Naive thymus-derived CD4-positive, alpha-beta T cell (primary cell): ENCODE measurements at places on chromosomes 4 and X. TPM values are rescaled to one million over a fixed set of nuclear protein-coding genes. Genes with fewer than 3 reads are reported as not detected.

- DNase-seq, result no peak
Measured at GRCh38 chr4:140080883-140081282, 73.1 kb downstream of the MAML3 start.

DNA sequence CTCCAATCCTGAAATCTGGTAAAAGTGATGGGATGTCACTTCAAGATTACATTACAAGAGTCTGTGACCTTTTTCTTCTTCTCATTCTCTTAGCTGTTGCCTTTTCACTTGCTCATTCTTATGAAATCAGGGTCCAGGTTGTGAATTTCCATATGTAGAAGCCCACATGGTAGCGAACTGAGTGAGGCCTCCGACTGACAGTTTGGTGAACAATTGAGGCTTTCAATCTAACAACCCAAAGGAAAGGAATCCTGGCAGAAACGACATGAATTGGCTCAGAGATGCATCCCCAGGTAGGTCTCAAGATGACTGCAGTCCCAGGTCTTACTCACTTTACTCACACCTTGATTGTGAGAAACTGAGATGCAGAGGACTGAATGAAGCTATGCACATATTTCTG, 203.4 kb upstream of the FAT4 start:
- no peak for DNase-seq

GRCh38 chr4:102551958-102552565, 50.9 kb downstream of the NFKB1 start:
- DNase-seq, result no peak

DNA sequence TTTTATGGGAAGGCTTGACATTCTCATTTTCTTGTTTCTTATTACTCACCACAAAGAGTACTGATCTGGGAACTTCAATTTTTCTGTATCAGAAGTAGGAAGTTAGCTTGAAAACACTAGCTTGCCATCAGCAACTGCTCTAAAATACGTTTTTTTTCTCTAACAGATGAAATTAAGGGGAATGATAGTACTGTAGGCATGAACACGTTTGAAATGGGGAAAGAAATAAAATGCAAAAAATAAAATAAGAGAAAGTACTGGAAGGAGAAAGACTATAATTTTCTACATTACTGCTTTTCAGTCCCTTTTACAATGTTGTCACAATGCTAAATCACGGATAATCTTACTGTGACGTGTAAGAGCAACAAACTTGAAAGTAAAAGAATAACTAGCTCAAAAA, 1.5 kb downstream of the RADX start:
- no peak for DNase-seq

DNA sequence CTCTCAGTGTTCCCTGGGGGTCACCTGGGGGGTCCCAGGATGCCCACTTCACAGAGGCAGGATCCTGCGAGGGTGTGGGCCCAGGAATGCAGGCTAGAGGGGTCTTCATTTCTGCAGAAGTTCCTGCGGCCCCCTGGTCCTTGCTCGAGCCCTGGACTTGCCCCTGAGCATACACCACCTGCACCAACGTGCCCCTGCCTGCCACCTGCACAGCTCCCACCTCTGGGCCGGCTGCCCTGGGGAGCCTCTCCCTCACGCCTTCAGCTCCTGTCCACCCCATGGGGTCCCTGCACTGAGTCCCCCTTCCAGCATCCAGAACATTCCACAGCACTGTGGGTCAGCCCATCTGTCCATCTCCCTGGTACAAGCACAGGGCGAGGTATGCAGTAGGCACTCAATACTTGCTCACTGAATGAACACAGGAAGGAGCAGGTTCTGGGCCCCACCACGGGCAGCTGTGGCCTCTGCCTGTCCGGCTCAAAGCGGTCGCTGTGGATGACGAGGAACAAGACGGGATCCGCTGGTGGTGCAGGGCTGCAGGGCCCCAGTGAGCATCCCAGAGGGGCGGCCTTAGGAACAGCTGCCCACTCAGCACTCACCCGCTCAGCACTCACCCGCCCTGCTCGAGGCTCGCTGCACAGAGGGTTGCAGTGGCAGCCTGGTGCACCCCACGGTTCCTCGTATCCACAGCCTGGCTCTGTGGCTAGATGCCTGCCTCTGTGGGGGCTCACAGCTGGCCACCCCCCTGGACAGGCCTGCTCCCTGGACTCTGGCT, 70.5 kb upstream of the MXD4 start:
- no peak for DNase-seq

DNA sequence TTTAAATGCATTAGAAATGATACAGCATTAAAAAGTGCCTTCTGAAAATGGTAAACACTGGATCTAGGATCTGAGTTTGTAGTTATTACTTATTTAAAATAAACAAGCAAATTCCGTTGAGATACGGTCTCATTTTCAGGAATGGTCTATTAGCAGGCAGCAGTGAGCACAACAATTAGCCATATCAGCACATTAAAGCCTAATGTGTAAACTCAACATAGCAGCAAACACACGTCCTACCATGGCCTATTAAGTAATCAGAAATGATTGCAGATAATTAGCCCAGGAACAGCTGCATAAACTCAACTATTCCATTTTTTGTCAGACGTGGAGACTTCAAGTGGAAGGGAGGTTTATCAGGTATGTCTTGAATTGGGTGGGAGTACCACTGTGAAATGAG, 61.8 kb downstream of the NEIL3 start:
- no peak for DNase-seq

DNA sequence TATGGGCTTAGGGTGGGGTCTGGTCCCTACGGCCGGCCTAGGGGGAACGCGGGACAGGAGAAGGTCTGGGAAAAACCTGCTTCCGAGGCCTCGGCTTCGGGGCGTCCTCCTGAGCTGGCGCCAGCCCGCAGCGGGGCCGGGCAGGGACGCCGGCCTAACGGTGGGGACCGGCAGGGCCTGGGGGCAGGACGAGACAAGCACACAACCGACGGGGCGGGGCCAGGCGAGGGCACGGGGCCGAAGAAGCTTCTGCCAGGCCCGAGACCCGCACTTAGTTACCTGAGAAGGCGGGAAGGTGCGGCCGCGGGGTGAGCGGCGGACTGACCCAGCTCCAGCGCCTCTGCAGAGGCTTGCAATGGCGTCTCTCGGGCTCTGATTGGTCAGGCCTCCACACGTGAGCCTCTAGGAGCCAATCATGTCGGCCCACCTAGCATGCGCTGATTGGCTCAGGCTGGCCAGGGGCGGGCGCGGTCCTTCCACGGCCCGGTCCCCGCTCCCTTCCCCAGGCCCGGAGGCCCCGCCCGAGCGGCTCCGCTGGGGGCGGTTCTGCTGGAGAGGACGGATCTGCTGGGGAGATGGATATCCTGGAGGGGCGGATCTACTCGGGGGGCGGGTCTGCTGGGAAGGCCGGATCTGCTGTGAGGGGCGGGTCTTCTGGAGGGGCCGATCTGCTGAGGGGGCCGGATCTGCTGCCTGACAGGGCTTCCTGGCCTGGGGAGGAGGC, 44.3 kb downstream of the CPLX1 start:
- DNase-seq, result peak; percentile 97

GRCh38 chr4:123974386-123975149, 578.0 kb downstream of the SPRY1 start:
- no peak for DNase-seq

DNA sequence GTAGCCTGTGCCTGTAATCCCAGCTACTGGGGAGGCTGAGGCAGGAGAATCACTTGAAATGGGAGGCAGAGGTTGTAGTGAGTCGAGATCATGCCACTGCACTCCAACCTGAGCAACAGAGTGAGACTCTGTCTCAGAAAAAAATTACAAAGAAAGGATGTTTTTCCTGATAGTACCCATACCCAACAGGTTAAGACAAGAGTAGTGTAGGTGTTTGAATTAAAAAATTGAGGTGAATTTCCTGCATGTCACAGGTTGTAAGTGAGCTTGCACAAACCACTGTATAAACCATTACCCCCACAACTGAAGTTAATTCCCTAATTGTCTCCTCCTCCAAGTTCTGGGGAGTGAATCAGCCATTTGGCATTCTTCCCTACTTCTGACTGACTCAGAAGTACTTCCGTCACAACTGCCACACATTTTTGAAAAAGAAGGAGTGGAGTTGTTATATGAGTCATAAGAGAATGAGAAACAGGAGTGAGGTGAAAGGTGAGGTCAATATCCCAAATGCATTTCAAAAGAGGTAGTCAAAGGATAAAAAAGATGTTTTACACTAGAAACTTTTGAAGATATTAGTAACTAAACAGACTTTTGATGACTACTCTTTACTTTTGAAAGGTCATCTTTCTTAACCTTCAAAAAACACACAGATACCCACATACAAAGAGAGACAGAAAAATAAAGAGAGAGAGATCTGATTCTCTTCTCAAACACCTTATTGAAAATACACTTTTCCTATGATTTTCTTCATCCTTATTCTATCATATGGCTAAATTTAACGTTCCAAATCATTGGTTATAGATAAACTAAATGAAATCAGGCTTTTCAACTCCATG, 134.5 kb downstream of the BTC start:
- DNase-seq, result no peak

- DNase-seq, result no peak
Measured at GRCh38 chrX:139784807-139785206, 76.8 kb upstream of the MCF2 start.

DNA sequence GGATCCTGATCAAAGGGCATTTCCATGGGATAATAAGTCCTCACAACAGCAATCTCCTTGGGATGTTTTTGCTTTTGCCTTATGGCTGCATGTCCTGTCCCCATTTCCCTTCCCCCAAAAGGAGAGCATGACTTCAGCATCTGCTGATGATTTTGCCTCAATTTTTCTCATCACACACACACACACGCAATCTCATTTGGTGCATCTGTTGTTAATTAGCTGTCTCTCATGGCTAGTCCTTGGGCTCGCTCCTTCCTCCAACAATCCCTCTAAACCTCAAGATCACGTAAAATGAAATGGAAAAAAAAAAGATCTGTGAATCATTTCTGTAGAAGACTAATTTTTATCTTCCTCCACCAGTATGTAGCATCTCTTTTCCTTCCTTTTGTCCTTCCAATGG, 153.6 kb downstream of the RBMX2 start:
- no peak for DNase-seq

- no peak for DNase-seq
Measured at GRCh38 chr4:169098054-169098497, 88.0 kb upstream of the CBR4 start.

- DNase-seq, result no peak
Measured at GRCh38 chr4:26150948-26151347, 169.9 kb upstream of the RBPJ start.

GRCh38 chrX:7347465-7347864, 199.5 kb upstream of the PUDP start:
- DNase-seq, result no peak

Gene SMS
- total RNA-seq, result 55.2 and 57.4 TPM in 2 replicates

Gene FATE1
- not detected in 2 replicates for total RNA-seq

Gene GPRIN3
- 52.7 and 55.5 TPM in 2 replicates for total RNA-seq

Gene MAGIX
- 2.2 TPM for total RNA-seq

Gene DCHS2
- total RNA-seq, result not detected

Gene USP17L29
- total RNA-seq, result not detected

Gene SPANXA1
- total RNA-seq, result not detected

Gene C1QTNF7
- total RNA-seq, result not detected

Gene SYP
- total RNA-seq, result 0.35 TPM
